ENCODE measurements at places on chromosomes 12 and 14.
A peak's percentile ranks its signal among the peaks of the same experiment; 100 is the strongest.

DNA sequence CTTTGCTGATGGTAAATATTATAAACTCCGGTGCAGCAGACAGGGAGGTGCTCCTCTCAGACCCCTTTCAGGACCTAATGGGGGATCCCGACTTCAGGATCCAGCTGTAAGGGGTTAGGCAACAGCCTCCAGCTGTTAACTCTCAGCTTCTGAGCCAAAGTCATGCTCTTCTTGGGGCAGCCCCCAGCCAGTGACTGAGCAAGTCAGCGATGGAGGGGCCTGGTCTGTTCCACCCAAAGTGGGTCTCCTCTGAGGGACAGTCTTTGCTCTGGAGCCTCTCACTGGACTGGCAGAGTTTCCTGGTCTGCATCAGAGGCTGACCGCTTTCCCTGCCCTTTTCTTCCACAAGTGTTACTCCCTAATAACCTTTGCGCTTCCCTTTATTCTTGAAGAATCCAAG lies 184.2 kb upstream of the DIO3 start:
- DNase-seq: no peak

GRCh38 chr14:68506645-68507419 lies 286.0 kb downstream of the ZFP36L1 start:
- no peak for DNase-seq

DNA sequence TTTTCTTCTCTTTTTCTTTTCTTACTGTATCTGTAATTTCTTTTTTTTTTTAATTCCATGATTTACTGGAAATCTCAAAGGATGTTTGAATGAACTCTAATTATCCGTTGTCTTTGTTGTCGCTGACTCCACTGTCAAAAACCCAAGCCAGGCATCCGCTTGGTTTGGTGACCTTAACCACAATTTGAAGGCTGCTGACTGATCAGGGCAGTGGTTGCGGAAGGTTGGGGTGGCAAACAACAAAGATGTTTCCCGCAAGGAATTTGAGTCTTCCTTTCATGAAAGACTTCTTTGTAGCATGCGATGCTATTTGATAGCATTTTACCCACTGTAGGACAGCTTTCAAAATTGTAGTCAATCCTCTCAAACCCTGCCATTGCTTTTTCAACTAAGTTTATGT lies 1013.8 kb downstream of the DIO2 start:
- no peak for DNase-seq

DNA sequence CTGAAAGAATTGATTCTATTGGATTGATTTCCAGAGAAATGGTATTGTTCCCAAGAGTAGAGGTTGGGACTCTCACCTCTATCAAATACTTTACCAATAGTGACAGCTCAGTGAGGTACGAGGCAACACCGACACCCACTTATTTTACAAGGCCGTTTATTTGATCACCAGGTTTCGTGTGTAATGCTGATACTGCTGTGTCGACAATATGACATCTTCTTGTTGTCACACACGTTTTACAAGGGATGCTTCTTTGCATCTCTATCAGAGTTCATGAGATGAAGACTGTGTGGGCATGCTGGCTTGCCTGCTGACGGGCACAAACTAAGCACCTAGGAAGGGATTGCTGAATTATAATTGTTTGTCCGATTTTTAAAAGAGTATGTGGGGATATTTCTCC lies 217.8 kb upstream of the EGLN3 start:
- no peak for DNase-seq

- DNase-seq: no peak
Observed at GRCh38 chr12:126434412-126434985, 1369.3 kb downstream of the AACS start.

DNA sequence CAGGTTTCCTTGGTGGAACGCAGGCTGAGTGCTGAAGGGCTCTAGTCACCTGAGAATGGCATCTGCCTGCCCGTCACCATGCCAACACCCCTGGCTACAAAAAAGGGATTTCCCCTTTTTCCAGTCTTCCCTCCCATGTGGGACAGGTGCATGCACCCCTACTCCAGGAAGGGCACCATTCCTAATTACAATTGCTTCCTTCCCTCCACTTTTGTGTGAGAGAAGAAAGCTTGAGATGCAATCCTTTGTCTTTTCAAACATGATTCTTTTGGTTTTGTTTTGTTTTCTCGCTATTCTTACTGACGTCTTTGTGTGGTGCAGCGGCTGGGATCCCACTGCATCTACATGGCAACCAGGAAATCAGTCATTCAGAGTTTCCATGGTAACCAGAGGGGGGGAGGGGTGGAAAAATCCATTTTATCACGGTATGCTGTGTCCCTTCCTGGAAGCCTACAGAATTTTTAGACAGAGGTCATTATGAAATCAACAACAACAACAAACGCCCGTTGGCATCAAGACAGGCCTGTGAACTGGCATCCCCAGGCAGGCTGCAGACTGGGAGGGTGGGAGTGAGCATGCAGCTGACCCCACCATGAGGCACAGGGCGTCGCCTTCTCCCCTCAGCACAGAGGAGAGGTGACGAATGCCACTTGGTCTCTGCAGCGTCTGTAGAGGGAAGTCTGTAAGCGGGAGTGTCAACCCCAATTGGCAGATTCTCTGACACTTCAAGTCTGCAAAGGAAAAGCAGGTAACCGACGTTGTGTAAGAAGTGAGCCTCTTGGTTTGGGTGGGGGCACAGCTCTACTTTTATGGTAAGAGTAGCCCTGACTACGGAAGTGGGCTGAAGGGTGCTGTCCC lies 13.6 kb upstream of the GNG2 start:
- no peak for DNase-seq

DNA sequence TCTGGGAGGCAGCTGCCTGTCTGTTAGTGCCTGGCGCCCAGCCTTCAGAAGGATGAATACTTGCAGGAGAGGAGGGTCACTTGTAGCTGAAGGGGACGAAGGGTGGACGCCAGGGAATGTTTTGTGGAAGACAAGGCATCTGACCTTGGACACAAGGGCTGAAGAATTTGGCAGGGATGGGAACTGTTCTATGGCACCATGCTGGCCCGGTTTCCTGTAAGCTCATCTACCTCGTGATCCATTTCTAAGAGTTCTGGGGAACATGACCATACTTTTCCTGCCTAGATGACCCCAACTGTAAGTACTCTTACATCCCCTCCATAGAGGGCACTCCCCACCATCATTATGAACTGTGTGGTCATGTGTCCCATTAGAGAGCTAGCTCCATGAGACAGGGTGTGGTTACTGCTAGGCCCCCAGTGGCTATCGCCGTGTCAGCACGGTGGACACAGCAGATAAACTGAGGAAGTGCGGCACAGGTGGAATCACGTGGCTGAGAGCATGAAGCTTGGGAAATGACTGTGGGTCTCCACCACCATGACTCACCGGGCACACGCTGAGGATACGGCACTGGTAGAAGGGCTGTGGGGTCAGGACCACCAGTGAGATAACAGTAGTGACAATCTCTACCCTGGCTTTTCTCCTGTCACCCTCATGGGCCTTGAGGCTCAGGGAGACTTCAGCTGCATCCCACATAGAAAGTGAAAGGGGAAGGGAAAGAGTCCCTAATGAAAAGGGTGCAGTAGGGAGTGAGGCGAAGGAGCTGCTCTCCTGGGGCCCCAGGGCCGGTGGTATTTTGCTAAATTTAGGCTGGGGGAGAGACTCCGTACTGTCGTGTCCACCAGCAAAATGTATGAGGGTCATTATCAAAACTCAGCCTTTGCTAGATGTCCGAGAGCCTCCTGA lies 252.6 kb downstream of the FOXN3 start:
- no peak for DNase-seq

- DNase-seq: no peak
Observed at GRCh38 chr14:104335611-104336010, 197.2 kb downstream of the KIF26A start.

- no peak for DNase-seq
Observed at GRCh38 chr12:48015954-48016353, 11.7 kb upstream of the COL2A1 start.

DNA sequence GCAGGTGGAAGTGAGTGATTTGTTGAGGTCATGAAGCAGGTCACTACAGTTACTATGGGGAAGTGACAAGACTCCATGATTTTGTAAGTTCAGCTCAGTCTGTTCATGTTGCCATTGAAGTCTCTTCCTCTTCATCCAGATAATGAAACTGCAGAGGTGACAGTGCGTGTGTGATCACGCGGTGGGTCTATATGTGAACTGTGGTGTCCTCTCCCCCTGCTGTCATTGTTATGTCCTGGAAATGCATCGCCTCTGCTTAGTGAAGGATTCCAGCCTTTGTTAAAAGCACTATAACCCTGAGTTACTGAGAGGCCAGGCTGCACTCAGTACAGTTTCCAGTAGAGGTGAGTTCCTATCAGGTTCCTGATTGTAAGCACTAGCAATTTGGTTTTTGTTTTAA lies 216.2 kb upstream of the RMST start:
- DNase-seq: no peak

GRCh38 chr12:96814200-96814599 lies 92.9 kb upstream of the NEDD1 start:
- no peak for DNase-seq

DNA sequence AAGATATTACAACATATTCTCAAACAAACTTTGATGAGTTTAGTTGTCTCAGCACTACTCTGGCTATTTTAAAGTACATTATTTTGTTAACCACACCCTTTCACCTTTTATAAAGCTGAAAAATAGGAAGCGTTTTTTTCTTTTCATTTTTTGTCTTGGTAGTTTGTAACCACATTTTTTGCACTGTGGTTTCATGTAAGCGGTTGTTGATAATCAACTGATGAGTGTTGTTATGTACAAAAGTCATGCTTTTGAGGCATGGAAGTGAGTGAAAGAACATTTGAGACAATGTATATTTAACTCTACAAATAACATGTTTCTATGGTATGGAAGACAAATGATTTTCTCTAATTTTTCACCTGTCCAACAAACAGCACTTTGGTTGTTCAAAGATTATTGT lies 52.1 kb upstream of the ATP2B1 start:
- no peak for DNase-seq

DNA sequence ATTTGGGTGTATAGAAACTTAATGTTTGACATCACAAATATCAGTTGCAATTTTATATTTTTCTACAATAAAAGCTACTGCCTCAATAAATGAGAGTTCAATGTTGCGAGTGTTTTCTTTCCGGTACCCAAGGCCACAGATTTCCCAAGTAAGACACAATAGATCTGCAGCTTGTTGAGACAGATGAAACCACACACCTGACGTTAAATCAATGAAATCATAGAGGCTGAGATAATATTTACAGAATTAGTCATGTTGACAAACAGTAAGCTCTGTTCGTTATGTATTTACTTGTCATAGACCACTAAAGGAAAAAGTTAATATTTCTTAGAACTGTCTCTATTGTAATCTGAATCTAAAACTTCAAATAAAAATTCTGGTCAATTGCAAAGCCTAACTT lies 49.2 kb upstream of the PTHLH start:
- no peak for DNase-seq

DNA sequence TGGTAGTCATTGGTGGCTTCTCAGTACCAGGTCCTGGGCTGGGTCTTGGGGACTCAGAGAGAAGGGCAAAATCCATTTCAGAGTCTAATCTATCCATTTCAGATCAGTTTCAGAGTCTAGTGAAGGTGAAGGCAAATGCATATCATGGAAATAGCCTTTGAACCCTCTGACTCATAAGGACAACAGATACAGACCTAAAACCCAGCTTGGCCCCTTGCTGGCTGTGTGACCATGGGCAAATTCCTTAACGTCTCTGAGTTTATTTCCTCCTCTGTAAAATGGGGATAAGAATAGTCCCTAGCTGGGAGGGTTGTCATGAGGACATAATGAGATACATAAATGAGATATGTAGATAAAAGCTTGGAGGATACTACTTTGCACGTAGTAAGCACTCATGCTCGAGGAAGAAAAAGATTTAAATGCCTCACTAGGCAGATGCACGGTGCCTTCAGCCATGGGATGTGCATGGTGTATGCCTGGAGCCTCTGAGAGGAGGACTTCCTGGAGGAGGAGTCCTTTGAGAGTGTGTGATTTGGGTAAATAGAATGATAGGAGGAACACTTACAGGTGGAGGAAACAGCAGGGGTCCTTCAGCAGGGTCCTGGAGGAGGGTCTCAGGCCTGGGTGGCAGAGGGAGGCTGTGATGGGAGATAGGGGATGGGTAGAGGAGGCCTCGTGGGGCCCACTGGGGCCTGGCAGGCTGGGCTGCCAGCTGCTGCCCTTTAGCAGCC lies 8.0 kb downstream of the DTX1 start:
- no peak for DNase-seq

- no peak for DNase-seq
Observed at GRCh38 chr12:116273813-116274550, 3.5 kb downstream of the MED13L start.

DNA sequence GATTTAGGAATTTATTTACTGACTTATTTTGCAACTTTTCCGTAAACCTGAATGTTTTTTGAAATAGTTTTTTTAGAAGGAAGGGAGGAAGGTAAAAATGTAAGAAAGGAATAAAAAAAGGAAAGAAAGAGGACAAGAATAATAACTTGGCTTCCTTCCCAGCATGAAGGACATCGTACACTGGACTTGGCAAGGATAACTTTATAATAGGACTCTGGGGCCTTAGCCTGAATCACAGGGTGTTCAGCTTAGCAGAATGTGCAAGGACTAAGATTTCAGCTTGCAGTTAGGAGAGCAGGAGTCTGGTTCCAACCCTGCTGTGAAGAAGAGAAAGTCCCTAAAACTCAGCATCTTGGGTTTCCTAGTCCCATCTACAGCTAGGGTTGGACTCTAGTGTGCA lies 1053.3 kb downstream of the VRK1 start:
- DNase-seq: no peak

DNA sequence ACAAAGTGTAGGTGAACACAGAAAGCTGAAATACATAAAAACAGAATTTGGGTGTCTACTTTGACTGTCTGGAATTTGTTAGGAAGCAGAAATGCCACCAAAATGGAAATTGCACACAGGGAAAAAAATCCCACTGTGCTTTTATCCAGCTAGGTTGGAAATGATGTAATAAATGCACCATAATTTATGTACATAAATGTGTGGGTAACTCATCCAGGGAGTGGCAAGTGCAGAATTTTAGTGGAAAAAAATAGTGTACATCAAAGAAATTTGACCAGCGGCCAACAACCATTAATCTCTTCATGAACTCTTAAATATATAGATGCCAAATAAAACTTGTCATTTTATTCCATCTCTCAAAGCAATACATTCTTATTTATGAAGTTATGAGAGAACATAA lies 105.6 kb downstream of the LLPH start:
- no peak for DNase-seq

GRCh38 chr12:7089196-7089871 lies 2.9 kb downstream of the C1R start:
- no peak for DNase-seq

DNA sequence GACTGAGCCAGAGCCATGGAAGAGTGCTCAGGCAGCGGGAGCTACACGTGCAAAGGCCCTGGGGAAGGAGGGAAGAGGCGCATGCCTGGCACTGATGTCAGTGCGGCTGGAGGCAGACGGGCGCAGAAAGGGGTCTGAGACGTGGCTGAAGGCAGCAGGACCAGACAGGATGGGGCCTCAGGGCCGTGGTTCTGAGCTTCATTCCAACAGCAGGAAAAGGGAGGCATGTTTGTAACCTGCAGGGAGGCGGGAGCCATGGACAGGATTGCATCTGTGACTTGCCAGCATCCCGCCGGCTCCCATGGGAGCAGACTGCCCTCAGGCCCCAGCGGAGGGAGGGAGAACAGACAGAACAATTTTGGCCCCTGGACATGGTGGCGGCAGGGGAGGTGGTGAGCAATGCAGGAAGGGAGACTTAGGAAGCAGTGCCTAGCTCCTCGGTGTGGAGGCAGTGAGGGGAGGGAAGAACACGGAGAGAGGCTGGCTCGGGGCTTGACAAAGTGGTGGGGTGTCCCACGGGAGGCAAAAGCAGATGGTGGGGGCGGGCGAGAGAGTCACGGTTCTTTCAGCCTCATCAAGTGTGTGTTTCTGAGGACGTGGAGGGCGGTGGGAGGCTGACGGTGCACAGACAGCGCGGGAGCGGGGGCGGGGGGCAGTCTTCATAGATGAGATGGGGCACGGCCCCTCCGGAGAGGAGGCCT lies 33.3 kb upstream of the INF2 start:
- peak; percentile 49 for DNase-seq
